ENCODE measurements at places on chromosomes 13 and 19. TPM values are rescaled to one million over a fixed set of nuclear protein-coding genes. Genes with fewer than 3 reads are reported as not detected.

The SHISA7 gene
- not detected for total RNA-seq

The PEAK3 gene
- total RNA-seq: not detected

The ZNF525 gene
- total RNA-seq: 9.1 TPM

The ITGBL1 gene
- total RNA-seq: 255 TPM

The CASP14 gene
- not detected for total RNA-seq

The BEST2 gene
- total RNA-seq: not detected

The EFNB2 gene
- 7.4 TPM for total RNA-seq

The CGB5 gene
- total RNA-seq: not detected

The ZC3H4 gene
- total RNA-seq: 10.4 TPM

The SIGLEC5 gene
- not detected for total RNA-seq

The SMIM24 gene
- total RNA-seq: not detected

The LRRC4B gene
- total RNA-seq: 1.2 TPM

The GSX1 gene
- total RNA-seq: not detected

The ZFP28 gene
- 10.2 TPM for total RNA-seq

The CYP4F3 gene
- not detected for total RNA-seq

The POMP gene
- total RNA-seq: 69.0 TPM

The SMAD9 gene
- total RNA-seq: 8.3 TPM

The YJU2 gene
- total RNA-seq: 12.1 TPM

The DACT3 gene
- 6.8 TPM for total RNA-seq

The CYP2A13 gene
- total RNA-seq: not detected

The LAIR2 gene
- not detected for total RNA-seq

The LYPD4 gene
- total RNA-seq: not detected

The KRTDAP gene
- total RNA-seq: not detected

The UBE2L5 gene
- not detected for total RNA-seq

The TPTE2 gene
- not detected for total RNA-seq

The KLHL26 gene
- 13.8 TPM for total RNA-seq

The ATXN8OS gene
- not detected for total RNA-seq

The SPTBN4 gene
- total RNA-seq: 1.2 TPM

The RTBDN gene
- not detected for total RNA-seq

The FZR1 gene
- 40.1 TPM for total RNA-seq

The CARM1 gene
- 34.7 TPM for total RNA-seq

The IFNL1 gene
- total RNA-seq: not detected

The FAM174C gene
- total RNA-seq: 19.2 TPM

The LENG8 gene
- total RNA-seq: 90.9 TPM

The MBD3L1 gene
- total RNA-seq: not detected

The ONECUT3 gene
- not detected for total RNA-seq

The ZNF541 gene
- total RNA-seq: 0.07 TPM

The LAIR1 gene
- total RNA-seq: not detected

The CYP2A6 gene
- total RNA-seq: not detected

The ZNF358 gene
- total RNA-seq: 31.2 TPM

The MYH14 gene
- total RNA-seq: 0.13 TPM

The ZNF816 gene
- 8.0 TPM for total RNA-seq

The FPR3 gene
- total RNA-seq: 0.07 TPM

The MADCAM1 gene
- 0.13 TPM for total RNA-seq

The KIR2DL4 gene
- total RNA-seq: not detected

The PRKD2 gene
- 17.4 TPM for total RNA-seq

The PGLYRP2 gene
- not detected for total RNA-seq

The ZNF724 gene
- total RNA-seq: 2.0 TPM

The NAPA gene
- 77.9 TPM for total RNA-seq

The DPY19L3 gene
- 30.6 TPM for total RNA-seq

The S1PR5 gene
- 4.8 TPM for total RNA-seq

The SHC2 gene
- total RNA-seq: 2.4 TPM

The LGI4 gene
- total RNA-seq: 1.5 TPM

The HS6ST3 gene
- 1.4 TPM for total RNA-seq

The TNNI3 gene
- total RNA-seq: not detected

The TSSK6 gene
- 1.7 TPM for total RNA-seq
